ENCODE measurements at places on chromosomes 5 and 9.

GRCh38 chr9:132312873-132313272 is 41.9 kb downstream of the SETX start:
- DNase-seq = no peak

GRCh38 chr5:1909346-1909985 is 26.7 kb upstream of the IRX4 start:
- DNase-seq = no peak

DNA sequence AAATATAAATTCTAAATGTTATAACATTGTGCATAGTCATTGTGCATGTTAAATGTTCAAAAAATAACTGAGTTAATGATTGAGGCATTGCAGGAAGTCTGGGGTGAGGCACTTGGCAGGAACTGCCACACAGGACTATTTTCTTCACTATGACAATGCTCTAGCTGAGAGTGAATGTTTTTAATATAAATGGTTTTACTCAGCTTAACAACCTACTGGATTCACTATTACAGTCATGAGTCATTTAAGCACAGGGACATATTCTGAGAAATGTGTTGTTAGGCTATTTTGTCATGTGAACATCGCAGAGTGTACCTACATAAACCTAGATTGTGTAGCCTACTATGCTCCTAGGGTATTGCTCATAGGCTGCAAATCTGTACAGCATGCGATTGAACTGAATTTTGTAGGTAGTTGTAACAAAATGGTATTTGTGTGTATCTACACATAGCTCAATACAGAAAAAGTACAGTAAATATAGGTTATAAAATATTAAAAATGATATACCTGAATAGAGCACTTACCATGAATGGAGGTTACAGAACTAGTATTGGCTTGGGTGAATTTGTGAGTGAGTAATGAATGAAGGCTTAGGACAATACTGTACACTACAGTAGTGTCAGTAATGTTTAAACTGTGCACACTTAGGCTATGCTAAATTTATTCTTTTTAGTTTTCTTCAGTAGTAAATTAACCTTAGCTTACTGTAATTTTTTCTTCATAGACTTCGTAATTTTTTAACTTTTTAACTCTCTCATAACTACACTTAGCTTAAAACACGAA is 346.1 kb upstream of the PTGER4 start:
- peak; percentile 52 for DNase-seq

DNA sequence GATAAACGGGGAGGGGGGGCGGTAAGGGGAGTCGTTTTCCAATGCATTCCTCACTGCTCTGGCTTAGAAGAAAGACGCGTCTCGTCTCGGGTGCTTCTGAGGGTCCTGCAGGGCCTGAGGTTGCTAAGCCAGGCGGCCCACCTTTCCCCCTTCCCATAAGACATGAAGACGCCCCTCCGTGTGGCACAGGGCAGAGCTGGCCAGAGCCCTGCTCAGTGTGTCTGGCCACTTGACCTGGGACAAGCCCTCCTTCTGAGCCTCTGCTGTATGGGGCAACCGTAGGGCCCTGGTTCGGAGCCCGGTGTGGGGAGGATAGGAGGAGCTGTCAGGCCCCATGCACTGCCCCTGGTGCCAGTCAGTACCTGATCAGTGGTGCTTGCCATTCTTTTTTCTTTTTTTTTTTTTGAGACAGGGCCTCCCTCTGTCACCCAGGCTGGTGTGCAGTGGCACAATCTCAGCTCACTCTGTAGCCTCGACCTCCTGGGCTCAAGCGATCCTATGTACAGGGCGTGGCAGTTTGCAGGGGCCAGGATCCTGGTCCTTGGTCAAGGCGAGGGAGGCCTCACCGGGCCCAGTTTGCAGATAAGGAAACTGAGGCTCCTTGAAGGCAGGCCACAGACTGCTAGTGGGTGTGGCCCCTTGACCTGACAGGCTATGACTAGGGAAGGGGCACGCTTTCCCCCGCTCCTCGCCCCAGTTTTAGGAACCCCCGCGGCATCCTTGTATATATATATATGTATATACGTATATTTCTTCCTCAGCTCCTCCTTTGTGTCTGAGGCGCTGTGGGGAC is 172.3 kb upstream of the IER5L start:
- DNase-seq = no peak

- no peak for DNase-seq
These were observed 59.3 kb downstream of the RALGPS1 start for GRCh38 chr9:126973651-126974529.

GRCh38 chr5:120703918-120704587 is 240.0 kb downstream of the PRR16 start:
- no peak for DNase-seq

DNA sequence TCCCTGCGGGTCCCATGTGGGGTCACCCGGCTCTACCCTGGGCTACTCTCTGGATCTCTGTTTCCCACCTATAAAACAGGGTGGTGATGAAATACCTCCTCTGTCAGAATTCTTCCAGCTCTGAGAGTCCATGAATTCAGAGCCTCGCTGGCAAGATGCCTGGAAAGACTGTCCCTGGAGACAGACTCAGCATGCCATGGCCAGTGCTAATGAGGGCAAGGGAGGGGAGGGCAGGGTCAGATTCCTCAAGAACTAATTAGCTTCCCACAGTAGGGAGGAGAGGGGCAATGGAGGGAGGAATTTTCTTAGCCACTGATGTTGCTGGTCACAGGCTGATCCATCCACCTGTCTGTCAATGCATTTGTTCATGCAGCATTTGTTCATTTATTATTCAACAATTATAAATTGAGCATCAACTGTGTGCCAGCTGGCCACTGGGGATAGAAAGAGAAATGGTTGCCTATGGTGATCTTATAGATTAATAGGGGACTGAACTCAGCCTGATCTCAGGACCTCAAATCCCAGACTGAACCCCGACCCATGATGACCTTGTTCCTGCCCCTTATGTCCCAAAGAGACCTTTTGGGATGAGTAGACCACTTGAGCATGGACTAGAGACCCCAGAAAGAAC is 4.7 kb downstream of the SYNPO start:
- DNase-seq = peak; percentile 80

GRCh38 chr5:65874241-65874640 is 52.1 kb upstream of the ERBIN start:
- peak; percentile 30 for DNase-seq

DNA sequence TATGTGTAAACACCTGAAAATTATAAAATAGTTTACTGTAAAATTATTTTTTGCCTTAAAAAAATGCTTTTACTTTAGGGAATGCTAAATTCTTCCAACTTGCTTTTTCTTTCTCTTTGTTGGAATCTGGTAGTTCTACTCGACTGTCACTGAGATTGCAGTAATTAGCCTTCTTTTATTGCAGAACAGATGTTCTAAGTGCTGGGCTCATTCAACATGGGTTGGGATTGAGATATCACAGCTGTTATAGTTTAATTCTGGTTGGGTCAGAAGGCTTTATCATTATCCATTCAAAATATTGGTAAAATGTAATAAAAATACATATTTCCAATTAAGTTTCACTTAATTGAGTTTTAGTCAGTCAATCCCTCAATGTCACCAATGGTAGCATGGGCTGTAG is 686.7 kb downstream of the CDH18 start:
- no peak for DNase-seq

GRCh38 chr5:87829217-87829551 is 416.5 kb upstream of the CCNH start:
- DNase-seq = peak; percentile 61

GRCh38 chr9:92663126-92663525 is 6.8 kb downstream of the IPPK start:
- DNase-seq = no peak

DNA sequence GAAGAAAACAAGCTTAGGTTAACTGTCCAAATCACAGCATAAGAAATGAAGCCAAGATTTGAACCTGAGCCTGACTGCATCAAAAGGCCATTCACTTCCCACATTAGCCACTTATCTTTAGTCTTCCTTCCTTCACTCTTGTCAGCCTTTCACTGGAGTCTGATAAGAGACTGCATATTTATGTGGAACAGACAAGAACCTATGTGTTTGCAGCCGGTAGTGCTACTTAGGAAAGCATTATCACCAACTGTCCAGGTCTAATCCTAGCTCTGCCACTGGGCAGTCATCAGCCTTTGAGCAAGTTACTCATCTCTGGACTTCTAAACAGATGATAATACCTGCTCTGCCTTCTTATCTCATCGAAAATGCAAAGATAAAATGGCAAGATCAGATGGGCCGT is 12.1 kb upstream of the ATP6V0E1 start:
- peak; percentile 57 for DNase-seq

DNA sequence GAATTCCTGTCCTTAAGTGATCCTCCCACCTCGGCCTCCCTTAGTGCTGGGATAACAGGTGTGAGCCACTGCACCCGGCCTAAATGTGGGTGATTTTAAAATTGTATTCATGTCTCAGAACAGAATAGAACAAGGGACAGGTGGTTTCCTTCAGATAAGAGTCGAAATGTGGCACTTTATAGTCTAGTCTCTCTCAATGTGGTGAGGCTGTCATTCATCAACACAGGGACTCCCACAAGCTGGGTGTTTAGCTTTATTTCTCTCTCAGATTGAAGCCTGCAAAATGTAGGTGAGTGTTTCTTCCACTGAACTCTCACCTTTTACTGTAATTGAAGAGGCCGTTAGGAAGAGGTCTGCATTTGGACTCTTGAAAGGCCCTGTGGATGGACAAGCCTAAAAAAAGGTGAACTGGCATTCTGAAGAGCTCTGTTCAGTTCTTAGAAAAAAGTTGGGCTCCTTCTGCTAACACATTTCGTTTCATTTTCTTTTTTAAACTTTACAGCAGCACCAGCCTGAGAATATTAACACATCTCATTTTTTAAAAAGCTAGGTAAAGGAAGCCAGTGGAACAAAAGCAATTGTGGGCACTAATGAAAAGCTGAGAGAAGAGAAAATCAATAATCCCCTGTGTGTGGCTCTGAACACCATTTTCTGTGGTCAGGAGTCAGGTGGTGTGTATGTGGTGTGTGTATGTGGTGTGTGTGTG is 126.2 kb upstream of the SLC28A3 start:
- no peak for DNase-seq

- no peak for DNase-seq
These were observed 211.2 kb downstream of the DAB2IP start for GRCh38 chr9:121862371-121863332.

GRCh38 chr5:14038341-14038959 is 94.0 kb upstream of the DNAH5 start:
- DNase-seq = peak; percentile 76

DNA sequence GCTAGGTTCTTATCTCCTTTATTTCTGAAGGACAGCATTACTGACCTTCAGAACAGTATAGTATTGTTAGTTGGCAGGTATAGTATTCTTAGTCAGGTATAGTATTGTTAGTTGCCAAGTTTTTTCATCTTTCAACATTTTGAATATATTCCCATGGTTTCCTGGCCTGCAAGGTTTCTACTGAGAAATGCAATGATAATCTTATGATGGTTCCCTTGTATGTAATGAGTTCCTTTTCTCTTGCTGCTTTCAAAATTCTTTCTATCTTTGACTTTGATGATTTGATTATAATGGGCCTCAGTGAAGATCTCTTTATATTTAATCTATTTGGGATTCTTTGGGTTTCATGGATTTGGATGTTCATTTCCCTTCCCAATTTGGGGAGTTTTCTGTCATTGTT is 12.4 kb upstream of the HSDL2 start:
- no peak for DNase-seq

- no peak for DNase-seq
These were observed 97.9 kb downstream of the DAPK1 start for GRCh38 chr9:87595610-87596009.

DNA sequence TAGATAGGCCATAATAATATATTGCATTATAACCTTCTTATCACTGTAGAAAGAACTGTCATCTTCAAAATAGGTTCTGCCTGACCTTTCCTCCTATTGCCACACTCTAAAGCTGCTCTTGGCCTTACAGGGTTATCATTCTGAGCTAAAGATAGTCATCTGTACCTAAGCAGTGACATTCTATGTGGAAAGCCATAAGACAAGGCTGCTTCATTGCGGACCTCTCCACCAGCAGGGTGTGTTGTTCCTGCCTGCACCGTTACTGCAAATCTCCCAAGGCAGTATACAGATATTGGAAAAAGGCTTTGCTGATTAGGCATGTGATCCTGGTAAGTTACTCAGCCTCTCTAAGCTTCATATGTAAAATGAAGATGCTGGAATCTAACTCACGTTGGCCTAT is 8.1 kb downstream of the ZNF622 start:
- DNase-seq = no peak

DNA sequence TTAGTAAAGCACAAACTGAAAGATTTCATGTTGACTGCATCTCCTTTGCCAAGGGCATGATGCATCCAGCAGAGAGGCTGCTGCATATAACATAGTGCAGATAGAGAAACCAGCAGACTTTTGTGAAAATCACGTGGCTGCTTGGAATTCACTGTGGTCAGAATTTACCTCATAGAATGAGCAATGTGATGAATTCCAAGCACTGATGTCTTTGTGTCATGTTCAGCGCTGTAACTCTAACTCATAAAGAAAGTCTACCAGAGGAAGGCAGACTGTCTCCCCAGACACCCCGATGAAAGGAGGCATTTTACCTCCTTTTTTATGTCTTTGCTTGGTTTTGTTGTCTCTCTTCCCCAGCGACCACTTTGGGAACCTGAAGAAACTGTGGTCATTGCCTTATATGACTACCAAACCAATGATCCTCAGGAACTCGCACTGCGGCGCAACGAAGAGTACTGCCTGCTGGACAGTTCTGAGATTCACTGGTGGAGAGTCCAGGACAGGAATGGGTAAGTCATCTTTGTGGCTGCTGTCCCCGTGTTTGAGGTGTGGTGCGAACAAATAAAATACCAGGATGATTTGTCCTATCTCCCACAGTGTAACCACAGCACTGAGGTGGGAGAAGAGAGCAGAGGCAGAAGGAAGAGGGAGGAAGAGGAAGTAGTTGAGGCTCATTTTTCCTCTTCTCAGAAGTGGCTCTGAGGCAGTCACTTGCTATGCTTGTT is 42.0 kb downstream of the ITK start:
- no peak for DNase-seq

- DNase-seq = no peak
These were observed 76.8 kb downstream of the PTPN3 start for GRCh38 chr9:109421026-109421970.

DNA sequence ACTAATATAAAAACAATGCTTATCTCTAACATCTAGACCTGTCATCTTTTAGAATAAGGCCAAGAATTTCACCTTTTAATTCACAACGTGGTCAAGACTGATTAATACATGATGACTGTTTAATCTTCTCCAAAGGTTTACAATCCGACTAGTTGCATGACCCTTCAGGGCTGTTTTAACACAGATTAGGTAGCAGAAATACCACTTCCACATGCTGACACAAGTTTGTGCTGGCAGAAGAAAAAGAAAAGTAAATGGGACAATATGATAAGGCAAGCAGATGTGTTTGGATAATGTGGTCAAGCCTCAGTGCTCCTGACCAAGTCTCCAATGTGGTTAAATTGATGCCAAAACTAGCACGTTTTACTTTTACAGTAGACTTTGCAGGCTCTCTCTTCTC is 31.1 kb downstream of the SEMA6A start:
- DNase-seq = peak; percentile 66

DNA sequence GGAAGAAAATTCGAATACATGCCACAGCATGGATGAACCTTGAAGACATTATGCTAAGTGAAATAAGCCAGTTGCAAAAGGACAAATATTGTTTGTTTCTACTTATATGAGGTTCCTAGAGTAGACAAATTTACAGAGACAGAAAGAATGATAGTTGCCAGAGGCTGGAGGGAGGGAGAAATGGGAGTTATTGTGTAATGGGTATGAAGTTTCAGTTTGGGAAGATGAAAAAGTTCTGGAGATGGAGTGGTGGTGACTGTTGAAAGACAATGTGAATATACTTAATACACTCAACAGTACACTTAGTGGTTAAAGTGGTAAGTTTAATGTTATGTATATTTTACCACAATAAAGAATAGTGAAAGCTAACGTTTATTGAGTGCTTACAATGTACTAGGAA is 99.6 kb upstream of the SLC44A1 start:
- no peak for DNase-seq

GRCh38 chr5:56412601-56413379 is 179.7 kb upstream of the ANKRD55 start:
- no peak for DNase-seq

All from Caki2 (cell line).